ENCODE measurements at places on chromosomes 2 and 18. TPM values are rescaled to one million over a fixed set of nuclear protein-coding genes. Genes with fewer than 3 reads are reported as not detected.

DNA sequence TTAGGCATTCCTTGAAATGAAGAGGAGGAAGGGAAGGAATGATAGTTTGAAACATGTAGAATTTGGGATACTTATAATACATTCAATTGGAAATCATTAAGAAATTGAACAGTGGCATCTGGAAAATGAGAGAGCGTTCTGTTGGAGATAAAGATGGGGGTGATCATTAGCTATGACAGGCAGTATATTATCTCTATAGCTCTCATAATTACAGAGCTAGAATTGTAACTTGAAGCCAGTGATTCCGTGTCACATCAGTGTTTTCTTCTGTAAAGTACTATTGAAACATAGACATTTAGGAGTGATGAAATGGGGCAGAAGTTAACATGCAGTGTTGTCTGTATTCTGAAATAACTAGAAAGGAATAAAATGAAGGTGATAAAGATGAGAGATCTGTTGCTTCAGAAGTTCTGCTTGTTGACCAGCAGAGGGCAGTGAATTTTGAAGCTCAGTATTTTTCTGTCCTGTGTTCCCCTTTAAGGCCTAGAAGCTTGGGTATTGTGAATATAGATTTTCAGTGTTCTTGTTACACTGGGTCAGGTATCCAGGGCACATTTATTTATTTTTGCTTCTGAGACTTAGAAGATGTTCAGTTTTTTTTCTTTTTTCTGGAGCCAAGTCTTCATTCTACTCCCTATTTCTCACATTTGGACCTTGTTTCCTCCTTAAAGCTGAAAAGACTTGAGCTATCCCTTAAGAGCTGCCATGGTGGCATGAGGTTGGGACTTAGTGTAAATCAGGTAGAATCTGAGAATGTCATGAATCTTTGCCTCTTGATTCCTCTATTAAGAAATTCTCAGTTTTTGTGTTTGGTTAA, 157.4 kb downstream of the TAF4B start:
- no peak for DNase-seq

Gene SCYGR4
- total RNA-seq, result not detected

- DNase-seq, result peak; percentile 43
These were observed 32.4 kb downstream of the NGEF start for GRCh38 chr2:232980683-232981082.

DNA sequence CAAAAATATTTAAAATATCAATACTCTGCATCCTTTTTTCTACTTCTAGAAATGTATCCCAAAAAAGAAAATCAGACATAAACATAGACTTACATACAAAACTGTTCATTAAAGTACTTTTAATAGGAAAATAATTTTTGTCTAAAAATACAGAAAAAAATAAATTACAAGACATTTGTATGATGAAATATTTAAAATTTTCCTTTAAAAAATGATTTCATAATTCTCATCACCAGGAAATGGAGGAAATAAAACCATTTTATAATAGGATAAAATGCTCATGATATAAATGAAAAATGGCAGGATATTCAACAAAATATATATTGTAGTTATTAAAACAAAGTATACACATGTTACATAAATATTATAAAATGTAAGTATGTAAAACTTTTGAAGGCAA, 24.4 kb downstream of the ARL5A start:
- no peak for DNase-seq

GRCh38 chr2:28395334-28396061, 2.8 kb downstream of the FOSL2 start:
- no peak for DNase-seq

DNA sequence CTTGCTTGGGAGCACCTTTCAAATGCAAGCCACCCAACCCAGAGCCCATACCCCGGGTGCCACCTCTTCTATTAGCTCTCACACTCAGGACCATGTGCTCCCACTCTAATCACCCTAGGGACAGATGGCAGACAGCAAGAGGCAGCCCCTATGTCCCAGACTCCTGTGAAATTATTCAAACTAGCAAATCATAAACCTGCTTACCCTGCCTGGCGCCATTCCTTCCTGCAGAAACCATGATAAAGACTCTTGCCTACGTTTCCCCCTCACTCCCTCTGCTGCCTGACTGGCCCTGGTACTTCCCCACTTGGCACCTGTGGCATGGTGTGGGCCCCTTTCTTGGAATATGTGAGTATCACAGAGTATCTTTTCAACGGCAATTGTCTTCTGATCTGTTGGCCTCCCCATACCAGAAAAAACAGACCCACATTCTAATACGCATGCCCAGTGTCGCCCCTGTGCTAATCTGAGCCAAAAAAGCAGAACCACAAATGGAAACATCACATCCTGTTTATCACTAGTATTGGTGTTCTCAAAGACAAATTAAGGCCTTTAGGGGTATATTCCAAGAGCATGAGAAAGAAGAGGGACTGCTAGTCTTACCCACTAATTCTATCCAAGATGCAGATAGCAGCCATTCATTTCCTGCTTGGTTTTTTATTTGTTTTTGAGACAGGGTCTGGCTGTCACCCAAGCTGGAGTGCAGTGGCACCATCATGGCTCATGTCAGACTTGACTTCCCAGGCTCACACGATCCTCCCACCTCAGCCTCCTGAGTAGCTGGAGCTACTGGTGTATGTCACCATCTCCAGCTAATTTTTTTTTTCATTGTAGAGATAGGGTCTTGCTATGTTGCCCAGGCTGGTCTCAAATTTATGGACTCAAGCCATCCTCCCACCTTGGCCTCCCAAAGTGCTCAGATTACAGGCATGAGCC, 44.1 kb upstream of the TTC39C start:
- DNase-seq, result no peak

GRCh38 chr2:240387669-240388358, 47.6 kb upstream of the GPC1 start:
- no peak for DNase-seq

- no peak for DNase-seq
These were observed 150.4 kb downstream of the NR4A2 start for GRCh38 chr2:156182132-156182531.

GRCh38 chr2:121501554-121501953, 29.1 kb upstream of the RNU4ATAC start:
- no peak for DNase-seq

GRCh38 chr18:75065251-75066000, 143.5 kb downstream of the PTGR3 start:
- no peak for DNase-seq

DNA sequence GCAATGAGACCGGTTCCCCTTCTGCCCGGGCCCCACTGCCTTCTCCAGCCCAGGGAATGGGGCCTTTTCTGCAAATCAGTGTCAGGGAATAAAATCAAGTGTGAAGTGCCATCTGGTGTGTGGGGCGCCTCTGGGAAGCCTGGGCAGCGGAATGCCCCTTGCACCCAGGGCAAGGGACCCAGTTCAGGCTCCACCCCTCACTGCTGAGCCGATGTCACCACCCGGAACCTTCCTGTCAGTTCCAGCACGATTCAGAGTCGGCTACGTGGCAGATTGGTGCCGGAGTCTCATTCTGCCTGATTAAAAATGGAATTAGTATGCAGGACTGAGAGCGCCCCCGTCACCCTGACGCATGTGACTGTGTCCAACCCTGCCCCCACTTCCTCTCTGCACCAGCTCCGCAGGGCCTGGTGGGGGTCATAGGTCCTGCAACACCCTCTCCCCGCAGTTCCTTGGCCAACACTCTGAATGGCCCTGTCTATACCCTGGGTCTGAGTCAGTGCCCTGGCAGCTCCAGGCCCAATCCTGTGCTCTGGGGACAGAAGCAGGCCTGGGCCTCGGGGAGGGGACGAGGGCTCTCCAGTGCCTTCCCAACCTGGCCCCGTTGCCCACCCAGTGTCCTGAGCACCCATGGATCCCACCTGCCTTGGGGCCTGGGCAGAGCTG, 8.2 kb upstream of the ALPI start:
- DNase-seq, result no peak

DNA sequence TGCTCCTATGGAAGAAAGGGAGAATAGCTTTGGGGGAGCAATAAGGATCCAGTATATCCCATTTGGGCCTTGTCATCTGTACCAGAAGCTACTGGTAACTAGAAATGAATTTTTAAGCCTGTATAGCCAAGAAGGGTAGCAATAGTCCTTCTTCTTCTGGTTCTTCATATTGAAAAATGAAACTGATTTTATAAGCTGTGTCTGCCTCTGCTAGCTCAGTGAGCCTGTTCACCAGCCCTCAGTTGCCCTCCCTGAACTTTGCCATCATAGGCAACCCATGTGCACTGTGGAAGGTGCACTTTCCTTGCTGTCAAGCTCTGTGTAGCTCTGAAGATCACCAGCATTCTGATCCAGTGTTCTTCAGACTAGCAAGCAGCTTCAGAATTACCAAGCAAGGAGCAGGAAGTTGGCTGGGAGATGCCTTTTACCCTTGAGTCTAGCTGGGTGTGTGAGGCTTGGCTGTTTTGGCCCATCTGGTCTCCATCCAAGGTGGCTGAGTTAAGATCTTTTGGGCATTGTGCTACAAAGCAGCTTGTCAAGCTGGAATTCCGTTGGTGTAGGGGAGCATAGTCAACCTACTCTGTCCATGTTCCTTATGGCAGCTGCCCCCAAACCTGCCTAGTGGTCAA, 55.8 kb upstream of the MGAT5 start:
- DNase-seq, result no peak

GRCh38 chr2:186853951-186854350, 5.0 kb upstream of the ZSWIM2 start:
- DNase-seq, result no peak

Gene DPP4
- 55.9 TPM for total RNA-seq

Gene PDE11A
- total RNA-seq, result 2.0 TPM

DNA sequence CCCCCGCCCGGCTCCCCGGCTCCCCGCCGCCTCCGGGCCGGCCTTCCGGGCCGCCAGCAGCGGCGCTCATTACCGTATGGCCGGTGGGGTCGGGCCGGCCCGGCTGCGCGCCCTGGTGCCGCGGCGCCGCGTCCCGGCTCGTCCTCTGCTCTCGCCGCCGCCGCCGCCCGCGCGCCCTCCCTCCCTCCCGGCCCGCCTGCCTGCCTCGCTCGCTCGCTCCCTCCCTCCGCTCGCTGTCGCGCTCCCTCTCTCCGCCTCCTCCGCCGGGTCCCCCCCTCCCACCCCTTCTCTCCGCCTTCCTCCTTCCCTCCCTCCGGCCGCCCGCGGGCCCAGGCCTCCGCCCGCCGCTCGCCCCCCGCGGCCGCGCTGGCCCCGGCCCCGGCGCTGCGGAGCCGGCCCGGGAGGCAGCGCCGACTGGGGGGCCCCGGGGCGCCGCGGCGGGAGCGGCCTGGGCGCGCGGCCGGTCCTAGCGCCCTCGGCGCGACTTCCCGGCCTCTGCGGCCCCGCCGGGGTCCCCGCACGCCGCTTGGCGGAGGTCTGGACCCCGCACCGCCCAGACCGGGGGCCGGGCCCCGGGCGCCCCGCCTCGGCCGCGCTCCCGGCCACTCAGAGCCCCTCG, at the start of gene DNMT3A:
Gene DNMT3A, minus strand, starts transcription at position 173 of the 619 bp plus-strand sequence. CDS start 27,941 bp downstream, outside the sequence.
- DNase-seq, result no peak

- no peak for DNase-seq
These were observed 2.8 kb downstream of the RAB12 start for GRCh38 chr18:8611916-8612576.

Data from type B pancreatic cell (in vitro differentiated cells).